Stimulated activated CD4-positive, alpha-beta T cell treated with anti-CD3 and anti-CD28 coated beads, Interleukin-4, amount 100 ng/mL, for 48 hours (primary cell): ENCODE measurements at places on chromosomes 16 and 17.

DNA sequence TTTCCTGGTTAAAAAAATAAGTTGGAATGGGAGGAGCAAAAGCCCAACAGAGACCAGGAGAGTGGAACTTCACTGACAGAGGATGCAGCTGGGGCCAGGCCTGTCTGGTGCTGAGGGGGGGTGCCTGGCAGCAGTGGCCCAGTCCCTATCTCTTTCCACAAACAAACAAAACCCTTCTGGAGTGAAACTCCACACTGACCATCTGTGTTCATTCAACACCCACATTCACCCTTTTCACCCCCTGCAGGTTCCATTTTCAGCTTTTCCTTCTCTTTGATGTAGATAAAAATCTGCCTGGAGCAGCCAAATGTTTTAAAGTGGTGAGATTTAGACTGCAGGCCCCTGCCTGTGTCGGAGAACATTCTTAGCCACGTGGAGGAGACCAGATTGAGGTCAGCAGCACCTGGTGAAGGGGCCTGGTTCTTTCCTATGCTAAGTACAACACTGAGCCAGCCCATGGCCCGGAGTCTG, 161.4 kb upstream of the CDH11 start:
- DNase-seq = no peak

GRCh38 chr17:77304746-77305473, 164.1 kb downstream of the SEC14L1 start:
- no peak for DNase-seq

DNA sequence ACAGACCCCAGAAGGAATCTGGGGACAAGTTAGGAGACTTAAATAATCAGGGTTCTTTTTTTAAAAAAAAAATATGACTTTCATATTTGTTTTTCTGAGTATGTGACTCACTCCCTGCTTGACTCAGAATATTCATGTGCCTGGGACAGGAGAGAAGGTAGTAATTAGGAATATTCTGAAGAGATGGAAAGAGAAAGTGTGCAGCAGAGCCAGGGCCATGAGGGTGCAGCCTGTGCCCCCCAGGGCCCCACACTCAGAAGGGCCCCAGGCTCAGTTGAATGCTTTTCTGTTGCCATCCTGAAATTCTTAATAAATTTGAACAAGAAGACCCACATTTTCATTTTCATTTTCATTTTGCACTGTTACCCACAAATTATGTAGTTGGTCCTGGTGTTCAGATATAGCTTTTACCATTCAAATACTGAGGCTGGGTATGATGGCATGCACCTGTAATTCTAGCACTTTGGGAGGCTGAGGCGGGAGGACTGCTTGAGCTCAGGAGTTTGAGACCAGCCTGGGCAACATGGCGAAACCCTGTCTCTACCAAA, 11.5 kb upstream of the LONP2 start:
- no peak for DNase-seq

GRCh38 chr16:49458243-49458642, 84.6 kb downstream of the C16orf78 start:
- no peak for DNase-seq

DNA sequence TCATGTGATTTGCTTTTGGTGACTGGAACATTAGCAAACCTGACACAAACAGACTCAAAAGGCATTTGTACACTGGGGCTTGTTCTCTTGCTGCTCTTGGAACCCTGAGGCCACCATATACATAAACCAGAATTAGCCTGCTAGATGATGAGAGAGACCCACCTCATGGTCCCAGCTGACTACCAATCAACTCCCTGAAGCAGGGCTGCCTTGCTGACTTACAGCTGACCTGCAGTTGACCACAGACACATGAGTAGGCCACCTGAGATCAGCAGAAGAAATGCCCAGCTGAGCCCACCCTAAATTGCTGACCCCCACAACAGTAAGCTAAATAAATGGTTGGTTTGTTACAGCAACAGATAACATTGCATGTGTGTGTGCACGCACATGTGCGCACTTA, 28.7 kb downstream of the BRIP1 start:
- no peak for DNase-seq

- peak; percentile 34 for DNase-seq
These were observed 14.3 kb downstream of the KPNB1 start for GRCh38 chr17:47663912-47664623.

DNA sequence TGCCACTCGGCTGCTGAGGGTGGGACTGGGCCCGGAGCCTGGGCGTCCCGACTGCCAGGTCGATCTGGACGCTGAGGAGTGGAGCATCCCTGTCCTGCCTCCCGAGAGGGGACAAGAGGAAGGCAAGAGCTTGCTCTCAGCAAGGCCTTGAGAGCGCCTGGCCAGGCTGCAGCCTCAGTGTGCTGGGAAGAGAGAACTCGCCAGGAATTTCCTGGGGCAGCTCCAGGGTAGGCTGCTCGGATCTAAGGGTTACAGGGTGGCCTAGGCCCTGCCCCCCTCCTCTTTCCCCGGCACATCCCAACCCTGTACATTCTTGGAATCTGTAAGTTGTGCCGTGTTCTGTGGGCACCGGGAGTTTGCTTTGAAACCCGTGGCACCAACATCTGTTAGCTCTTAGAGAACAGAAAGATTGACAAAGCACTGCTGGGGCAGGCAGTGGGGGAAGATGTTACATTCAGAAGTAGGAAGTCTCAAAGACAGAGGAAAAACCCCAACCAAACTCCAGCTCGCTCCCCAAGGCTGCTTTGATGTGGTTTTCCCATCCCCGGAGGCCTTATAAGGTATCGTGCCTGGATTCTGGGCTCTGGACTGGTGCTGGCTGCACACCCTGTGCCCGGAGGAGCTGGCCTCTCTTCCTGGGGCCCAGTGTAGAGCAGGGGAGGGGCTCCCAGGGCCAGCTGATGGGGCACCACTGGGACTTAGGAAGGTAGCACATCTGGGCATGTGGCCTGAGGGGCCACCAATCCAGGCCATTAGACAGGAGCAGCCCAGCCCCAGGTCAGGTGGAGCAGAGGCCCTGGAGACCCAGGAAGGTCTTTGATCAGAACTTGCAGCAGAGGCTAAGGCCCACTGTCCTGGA, 55.2 kb downstream of the NKD1 start:
- no peak for DNase-seq

DNA sequence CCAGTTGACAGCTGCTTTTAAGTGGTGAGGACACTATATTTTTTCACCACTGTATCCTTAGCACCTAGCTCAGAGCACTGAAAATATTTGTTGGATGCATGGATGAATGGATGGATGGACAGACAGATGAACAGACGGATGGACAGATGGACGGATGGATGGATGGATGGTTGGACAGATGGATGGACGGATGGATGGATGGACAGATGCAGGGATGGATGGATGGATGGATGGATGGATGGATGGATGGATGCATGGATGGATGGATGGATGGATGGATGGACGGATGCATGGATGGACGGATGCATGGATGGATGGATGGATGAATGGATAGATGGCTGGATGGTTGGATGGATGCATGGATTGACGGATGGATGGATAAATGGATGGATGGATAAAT, 12.4 kb upstream of the SLC5A11 start:
- no peak for DNase-seq

- no peak for DNase-seq
These were observed 55.0 kb downstream of the DNAH17 start for GRCh38 chr17:78522031-78522809.

DNA sequence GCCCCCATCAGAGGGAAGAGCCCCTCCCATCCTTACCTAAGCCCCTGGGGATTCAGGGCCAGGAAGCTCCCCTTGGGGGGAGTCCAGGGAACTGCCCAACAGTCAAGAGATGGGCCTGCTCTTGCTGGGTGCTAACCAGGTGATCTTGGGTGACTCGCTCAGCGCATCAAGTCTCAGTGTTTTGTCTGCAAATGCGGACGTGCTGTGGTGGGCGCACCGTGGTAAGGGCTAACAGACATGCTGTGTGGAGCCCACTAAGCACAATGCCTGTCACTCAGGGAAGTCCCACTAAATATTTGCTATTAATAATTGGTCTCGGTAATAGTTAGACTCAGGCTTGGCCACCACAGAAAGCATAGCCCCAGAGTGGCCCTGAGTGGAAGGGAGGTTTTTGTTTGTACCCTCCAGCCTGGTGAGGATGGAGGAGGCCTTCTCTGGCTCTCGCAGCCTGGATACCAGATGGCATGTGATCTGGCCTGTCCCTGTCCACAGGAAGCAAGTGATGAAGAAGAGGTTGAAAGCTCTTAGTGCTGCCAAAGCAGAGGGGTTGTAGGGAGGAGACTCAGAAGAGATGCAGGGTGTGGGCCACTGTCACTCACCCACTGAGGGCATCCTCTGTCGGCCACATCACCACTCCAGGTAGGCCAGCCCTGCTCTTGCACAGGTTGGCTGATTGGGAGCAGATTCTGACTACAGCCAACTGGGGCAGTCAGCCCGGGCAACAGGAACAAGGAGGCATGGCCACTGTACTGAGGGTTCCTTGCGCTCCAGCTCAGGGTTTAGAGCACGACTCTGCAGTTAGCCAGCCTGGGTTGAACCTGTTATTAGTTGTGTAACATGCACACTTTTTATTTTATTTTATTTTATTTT, 69.8 kb upstream of the KSR1 start:
- DNase-seq = no peak

- DNase-seq = no peak
These were observed 412.0 kb downstream of the TMEM114 start for GRCh38 chr16:8178271-8178670.

DNA sequence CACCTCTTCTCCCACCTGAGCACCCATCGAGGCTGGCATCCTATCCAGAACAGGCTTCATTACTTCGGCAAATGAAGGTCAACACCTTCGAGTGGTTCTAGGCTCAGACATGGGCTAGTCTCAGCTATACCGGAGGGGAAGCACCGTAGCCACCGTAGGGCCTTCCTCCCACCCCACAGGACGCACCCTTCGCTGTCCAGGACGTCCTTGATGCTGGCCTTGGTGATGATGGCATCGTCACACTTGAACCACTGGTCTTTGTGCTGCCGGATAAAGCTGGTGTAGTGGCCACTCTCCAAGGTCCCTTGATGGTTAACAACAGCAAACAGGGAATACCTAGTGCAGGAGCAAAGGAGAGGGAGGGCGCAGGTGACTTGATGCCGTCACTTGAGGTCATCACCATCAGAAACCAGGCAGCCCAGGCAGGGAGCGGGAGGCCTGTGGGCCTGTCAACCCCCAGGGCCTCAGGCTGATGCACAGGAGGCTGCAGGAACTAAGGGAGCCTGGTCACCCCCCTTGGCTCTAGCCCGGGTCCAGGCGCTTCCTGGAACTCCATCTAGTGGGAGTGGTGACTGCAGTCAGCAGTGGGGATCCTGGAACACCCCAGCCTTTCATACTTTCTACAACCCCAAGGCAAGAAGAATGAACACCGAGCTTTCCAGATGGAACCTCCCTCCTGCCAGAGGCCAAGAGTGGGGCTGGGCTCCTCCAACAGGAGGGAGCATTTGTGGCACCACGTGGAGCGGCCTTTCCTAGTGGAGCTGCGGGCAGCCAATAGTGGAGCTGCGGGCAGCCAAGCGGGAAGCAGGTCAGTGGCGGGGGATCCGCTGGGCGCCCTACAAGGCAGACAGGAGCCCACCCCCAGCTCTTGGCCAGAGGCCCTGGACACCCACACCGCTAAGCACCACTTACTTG, 38.5 kb downstream of the USP22 start:
- no peak for DNase-seq

- no peak for DNase-seq
These were observed 130.8 kb downstream of the XYLT1 start for GRCh38 chr16:17339764-17340541.

GRCh38 chr16:49592546-49593423, 219.2 kb downstream of the C16orf78 start:
- peak; percentile 9 for DNase-seq

- DNase-seq = peak; percentile 80
These were observed 83.5 kb downstream of the MARCHF10 start for GRCh38 chr17:62724398-62725146.

GRCh38 chr16:86410081-86410480, 100.2 kb upstream of the FOXF1 start:
- no peak for DNase-seq

- no peak for DNase-seq
These were observed 57.0 kb downstream of the RAI1 start for GRCh38 chr17:17737961-17738894.

DNA sequence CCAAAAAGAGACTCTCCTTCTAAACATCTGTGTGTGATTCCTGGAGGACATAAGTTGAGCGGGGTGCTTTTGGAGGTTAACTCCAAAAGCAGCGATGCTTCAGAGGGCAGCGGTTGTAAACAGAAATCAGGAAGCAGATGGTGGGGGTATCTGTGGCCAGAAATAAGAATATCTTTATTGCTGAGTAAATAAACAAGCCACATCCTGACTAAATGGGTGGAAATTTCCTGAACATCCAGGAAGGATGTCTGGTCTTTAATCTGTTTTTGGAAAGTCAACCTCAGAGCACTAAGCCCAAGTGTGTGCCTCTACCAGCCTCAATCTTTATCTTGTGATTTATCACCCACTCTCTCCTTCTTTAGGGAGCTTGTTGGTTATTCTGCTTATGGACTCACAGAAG, 123.3 kb downstream of the CDH13 start:
- no peak for DNase-seq

- no peak for DNase-seq
These were observed 93.0 kb upstream of the RPL38 start for GRCh38 chr17:74110467-74110866.

- DNase-seq = peak; percentile 23
These were observed 700 bp downstream of the UBN1 start for GRCh38 chr16:4847774-4848587.

DNA sequence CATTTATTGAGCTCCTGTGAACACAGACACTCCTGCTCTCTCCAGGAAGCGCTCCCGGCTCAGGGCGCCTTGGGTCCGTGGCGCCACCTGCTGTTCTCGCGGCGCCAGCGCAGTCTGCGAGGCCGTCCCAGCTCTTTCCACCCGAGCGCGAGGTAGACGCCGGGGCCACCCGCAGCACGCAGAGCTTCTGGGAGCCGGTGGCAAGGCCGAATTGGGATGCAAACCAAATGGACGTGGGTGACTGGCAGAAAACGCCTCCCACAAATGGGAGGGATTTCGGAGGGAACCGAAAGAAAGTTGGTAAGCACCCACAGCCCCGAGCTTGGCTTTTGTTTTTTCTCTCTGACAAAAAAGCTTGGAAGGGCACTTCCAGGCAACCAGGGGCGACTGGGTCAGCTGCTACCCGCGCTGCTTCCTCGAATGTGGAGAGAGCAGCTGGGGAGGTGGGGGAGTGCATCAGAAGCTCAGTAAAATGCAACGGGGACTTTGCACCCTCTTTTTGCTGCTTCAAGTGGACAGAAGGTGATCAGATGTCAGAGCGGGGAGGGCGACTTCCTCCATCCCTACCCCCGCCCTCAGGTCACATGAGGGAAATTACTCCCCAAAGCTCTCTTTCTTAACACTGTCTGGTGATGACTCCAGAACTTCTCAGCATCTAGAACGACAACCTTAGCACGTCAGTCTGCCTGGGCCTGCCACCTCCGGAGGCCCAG, 13.5 kb upstream of the N4BP1 start:
- peak; percentile 78 for DNase-seq

DNA sequence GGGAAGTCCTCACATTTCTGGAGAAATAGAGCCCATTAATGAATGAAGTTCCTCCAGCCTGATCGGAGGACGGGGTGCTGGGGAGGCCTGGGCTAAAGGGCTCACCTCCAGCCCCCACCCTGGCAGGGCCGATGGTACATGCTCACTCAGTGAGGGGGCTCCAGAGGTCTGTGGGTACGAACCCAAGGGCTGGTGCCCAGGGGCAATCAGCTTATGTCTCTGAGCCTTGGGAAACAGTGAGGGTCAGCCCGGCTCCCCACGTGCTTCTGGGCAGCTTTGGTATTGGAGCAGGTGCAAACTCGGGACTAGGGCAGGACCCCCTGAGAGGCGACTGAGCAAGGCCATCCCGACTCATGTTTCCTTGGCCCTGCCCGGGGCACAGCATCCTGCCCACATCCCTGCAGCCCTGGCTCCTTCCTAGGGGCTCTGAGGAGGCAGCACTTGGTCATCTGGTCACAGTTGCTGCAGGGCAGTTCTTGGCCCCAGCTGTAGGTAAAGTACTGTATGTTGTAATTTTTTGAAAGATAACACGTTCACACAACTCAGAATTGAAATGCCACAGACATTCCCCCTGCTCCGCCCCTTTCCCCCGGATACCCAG, 969 bp upstream of the CETP start:
- DNase-seq = no peak
